ENCODE measurements at places on chromosomes 6 and 20.

- no peak for DNase-seq
Observed at GRCh38 chr20:44596010-44596409, 13.6 kb downstream of the PKIG start.

GRCh38 chr6:139081471-139081870 lies 52.9 kb downstream of the ABRACL start:
- no peak for DNase-seq

DNA sequence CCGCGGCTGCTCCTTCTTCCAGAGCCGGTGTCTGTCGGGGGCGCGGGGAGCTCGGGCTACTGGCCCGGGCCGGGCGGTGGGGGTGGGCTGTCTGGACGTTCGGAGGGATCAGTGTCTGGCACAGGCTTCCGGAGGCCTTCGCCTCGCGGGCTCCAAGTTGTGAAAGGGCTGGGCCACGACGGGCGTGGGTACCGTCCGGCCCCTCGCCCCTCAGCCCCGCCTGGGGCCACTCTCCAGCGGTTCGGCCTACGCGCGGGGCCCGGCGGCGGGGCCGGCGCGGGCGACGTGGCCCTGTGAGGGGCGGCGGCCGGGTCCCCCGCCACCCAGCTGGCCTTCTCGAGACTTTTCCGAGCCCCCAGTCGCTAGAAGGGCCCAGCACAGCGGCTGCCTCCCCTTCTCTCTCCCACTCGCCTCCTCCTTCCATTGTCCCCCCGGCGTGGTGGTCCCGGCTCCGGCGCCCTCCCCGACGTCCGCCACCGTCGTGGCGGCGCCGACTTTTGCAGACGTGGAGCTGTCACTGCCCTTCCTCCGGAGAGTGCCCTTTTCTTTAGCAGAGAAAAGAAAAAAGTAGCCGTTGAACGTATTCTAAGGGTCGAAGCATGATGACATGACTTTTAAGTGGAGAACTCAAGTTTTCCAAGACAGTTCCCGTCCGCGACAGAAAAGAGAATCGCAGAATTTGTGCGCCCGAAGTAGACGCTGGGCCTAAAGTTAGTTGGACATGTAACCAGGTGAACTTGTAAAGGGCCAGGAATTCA lies 571 bp downstream of the ITCH start:
- DNase-seq: no peak

DNA sequence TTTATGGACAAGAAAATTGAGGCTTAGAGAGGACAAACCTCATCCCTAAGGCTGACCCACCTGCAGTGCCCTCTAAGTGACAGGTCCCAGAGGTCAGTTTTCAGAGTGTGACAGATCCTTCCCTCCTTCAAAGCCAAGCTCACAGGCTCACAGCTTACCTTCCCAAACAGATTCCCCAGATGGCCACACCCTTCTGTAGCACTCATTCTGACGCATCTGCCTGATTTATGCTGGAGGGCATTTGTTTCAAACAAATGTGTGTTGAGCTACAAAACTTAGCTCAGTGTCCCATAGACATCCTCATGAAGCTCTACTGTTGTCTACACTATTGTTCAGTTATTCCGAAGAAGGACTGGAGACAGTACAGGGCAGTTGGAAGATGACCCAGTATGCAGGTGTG lies 60.6 kb upstream of the RIN2 start:
- DNase-seq: no peak

- DNase-seq: no peak
Observed at GRCh38 chr20:382291-383115, 1.9 kb downstream of the TRIB3 start.

All from BJ (cell line).